Cardiac septum (tissue), 1 donor: ENCODE measurements at places on chromosomes 1 and 21.

GRCh38 chr1:204384636-204385352 lies 25.1 kb upstream of the PLEKHA6 start:
- no peak for DNase-seq

- DNase-seq = peak; percentile 89
Measured at GRCh38 chr21:44454747-44455523, at the start of gene LRRC3. TSS of gene LRRC3 (plus strand) at chr21:44455510. CDS start at chr21:44456645, 1,135 bp downstream.

DNA sequence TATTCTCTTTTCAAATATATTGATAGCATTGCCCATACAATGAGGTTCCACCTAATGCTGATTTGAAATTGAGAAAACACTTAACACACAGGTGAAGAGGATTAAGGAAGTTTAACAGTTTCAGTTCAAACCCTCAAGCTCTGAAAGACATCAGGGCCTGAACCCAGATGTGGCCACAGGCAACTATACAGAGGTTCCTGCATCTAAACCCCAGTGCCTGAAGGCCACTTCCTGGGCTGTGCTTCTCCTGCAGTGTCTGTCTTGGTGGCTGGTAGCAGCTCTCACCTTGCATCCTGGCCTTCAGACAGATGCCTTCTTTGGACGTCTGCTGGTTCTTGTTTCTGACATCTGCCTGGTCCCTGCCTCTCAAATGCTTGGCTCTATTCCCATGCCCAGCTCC lies 25.1 kb upstream of the NGF start:
- DNase-seq = no peak

DNA sequence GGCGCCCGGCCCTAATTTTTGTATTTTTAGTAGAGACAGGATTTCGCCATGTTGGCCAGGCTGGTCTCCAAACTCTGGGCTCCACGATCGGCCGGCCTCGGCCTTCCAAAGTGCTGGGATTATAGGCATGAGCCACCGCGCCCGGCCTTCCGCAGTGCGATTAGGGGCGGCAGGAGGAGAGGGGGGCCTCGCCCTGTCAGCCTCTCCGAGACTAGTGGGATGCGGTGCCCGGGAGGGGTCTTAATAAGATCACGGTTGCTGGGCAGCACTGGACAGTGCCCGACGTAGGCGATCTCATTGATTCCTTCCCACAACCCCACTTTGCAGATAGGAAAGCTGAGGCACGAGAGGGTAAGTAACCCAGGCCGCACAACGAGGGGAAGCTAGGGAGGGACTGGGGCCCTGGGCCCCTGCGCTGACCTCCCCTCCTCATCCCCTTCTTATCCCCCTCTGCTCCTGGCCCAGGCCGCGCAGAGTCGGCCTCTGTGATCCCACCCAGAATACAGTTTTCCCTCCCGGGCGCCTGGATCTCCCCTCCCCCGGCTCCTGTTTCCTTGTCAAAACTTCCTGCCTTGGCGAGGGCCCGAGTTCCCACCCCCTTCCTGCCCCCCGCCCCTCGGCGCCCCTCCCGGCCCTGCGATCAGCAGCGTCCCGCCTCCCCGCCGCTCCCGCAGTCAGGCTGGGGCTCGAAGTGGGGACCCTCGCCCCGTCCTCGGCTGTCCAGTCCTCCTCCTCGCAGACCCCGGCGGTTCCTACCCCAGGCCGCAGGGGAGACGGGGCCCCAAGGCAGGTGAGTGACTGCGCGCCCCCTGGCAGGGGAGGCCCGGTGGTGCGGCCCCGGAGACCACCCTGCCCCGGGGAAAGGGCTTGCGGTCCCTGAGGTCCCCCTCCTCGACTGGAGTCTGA lies at the start of gene PEAR1:
TSS of gene PEAR1 (plus strand) at position 671 of the 906 bp plus-strand sequence. CDS start 10,209 bp downstream, outside the sequence.
- peak; percentile 82 for DNase-seq

DNA sequence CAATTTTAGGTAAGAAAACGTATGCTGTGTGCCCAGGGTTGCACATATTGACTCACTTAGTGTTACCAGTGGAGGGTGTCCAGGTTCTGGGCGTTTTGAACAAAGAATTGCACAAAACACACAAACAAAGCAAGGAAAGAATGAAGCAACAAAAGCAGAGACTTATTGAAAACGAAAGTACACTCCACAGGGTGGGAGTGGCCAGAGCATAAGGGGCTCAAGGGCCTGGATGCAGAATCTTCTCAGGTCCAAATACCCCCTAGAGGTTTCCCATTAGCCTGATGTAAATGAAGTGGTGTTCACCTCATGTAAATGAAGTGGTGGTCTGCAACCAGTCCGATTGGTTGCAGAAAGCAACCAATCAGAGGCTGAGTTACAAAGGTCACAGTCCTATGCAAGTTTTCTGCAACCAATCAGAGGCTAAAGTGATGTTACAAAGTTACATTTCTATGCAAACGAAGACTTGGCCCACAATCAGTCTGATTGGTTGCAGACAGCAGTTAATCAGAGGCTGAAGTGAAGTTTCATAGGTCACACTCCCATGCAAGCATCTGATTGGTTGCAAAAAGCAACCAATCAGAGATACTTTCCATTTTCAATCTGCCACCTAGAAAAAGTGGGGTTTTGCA lies 228.3 kb downstream of the ST6GALNAC3 start:
- no peak for DNase-seq

- no peak for DNase-seq
Measured at GRCh38 chr1:196152086-196152485, 456.2 kb downstream of the KCNT2 start.

DNA sequence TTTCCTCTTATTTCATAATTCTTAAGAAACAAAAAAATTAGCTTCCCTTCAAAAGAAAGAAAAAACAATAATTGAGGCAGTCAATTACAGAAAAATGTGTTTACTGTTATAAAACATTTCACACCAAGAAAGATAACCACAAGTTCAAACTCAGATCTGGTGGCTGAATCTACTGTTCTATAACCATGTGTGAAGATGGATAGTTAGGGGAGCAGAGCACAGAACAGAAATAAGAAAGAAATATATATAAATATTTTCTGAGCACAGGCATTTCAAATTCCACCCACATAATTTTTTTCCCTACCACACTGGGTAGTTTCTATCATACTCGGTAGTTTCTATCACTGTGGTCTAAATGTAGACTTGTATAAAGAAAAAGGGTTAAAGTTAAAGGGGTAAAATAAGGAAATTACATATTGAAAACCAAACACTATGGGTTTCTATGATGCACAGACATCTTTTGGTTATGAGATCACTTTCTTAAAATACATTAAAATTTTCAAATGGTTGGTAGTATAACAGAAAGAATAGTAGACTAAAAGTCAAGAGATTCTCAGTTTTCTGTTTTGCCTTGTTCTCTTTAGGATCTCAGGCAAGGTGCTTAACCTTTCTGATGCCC lies 10.8 kb downstream of the LYST start:
- no peak for DNase-seq
